ENCODE measurements at places on chromosomes 1 and 21.

- peak; percentile 40 for DNase-seq
Observed at GRCh38 chr1:12177999-12178441, 11.2 kb downstream of the TNFRSF1B start.

- no peak for DNase-seq
Observed at GRCh38 chr1:202810193-202810614, 550 bp upstream of the PCAT6 start.

GRCh38 chr1:3180915-3181314 is 111.9 kb downstream of the PRDM16 start:
- no peak for DNase-seq

- peak; percentile 74 for DNase-seq
Observed at GRCh38 chr1:166988974-166989515, at the start of gene MAEL. Gene MAEL, plus strand, starts transcription at chr1:166989280. Its CDS starts 73 bp downstream, at chr1:166989353.

DNA sequence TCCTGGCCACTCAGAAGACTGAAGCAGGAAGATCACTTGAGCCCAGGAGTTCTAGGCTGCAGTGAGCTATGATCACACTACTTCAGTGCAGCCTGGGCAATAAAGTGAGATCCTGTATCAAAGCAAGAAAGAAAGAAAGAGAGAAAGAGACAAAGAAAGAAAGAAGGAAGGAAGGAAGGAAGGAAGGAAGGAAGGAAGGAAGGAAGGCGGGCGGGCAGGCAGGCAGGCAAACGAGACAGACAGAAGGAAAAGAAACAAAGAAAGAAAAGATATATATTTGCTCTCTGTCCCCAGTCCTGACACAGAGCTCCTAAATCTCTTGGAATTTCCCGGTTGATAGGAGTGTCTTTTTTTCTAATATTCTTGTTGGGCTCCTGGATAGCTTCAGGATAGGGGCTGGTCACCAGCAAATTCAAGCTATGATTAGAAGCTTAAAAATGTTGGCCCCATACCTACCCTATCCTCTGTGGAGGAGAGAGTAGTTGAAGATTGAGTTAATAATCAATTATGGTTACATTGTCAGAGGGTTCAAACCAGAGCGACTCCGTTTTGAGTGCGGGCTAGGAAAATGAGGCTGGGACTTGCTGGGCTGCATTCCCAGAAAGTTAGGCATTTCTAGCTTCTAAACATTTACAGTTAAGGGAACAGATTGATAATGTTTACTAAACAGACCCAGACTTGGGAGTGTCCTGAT is 3.3 kb upstream of the MIGA1 start:
- DNase-seq = no peak

DNA sequence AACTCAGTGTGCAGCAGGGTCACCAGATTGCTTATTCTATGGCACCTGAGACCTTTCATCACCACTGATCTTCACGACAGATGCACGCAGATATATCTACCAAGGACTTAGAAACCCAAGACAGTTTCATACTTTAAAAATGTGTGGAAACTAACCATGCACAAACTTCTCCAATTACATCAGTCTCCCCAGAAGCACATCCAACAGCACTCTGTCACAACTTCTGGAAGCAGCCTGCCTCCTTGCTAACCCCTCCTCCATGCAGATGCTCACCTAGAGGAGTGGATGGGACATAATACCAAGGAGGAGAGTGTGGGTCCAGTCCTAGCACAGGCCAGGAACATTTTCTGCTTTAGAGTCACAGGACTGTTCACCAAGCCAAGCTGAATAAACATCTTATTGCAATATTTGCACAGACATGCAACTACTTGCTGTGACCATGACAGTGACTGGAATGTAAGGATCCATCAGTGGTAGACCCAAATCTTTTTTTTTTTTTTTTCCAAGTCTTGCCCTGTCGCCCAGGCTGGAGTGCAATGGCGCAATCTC is 69.4 kb downstream of the HIVEP3 start:
- DNase-seq = no peak

DNA sequence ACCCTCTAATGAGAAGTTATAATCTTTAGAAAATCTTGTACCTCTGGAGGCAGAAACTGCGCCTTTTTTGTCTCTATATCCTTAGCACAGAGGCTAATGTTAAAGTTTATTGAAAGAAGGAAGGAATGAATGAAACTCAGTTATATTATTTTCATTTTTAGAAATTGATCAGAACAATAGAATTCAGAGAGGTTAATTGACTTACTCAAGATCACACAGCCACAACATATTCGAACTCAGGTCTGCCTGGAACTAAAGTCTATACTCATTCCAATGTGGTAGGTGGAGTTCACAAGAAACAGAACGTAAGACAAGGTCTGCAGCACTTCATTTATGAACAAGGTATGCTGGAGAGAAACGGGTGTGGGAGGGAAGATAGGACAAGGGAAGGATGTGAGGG is 23.0 kb upstream of the ITPKB start:
- no peak for DNase-seq

DNA sequence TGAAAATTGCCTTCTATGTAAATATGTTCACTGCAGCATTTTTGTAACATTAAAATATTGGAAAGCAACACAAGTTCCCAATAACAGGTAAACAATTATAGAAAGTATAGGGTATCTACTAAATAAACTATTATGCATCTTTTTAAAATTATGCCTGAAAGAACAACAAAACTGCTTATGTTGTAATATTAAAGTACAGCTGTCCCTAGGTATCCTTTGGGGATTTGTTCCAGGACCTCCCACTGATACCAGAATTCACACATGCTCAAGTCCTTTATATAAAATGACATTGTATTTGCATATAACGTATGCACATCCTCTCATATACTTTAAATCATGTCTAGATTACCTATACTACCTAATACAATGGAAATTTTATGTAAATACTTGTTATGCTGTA is 121.8 kb upstream of the TNFSF4 start:
- DNase-seq = no peak

DNA sequence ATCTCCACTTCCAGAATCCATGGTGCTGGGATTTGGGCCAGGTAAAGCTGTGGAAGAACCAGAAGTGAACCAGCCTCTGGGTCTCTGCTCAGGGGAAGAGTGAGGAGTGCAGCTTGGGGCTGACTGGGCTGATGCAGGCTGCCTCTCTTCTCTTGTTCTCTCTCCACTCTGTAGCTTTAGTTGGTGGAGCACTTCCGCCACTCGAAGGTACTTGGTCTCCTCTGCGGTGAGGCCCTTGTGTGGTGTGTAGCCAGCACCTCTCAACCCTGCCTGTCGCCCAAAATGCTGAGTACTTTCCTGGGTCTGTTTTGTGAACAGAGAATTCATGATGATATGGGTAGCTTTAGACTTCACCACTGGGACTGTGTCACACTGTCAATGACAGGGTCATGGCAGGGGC is 63.2 kb downstream of the URB2 start:
- DNase-seq = no peak

DNA sequence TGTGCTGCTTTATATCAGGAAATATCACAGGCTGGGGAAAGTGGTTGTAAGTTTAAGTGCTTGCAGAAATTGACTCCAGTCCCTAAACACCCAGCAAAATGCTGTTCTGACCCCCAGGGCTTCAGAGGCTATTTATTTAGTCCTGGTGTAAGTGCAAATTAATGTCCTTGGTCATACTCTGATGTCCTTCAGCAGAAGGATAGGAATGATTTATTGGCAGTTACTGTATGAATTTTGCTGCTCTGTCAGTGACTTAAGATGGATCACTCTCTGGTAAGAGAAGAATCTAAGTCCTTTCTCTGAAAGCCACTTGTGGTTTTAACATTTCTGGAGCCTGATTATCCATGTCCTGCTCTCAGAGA is 21.9 kb downstream of the FAM20B start:
- DNase-seq = no peak

GRCh38 chr1:243580072-243580471 is 270.0 kb downstream of the AKT3 start:
- DNase-seq = no peak

DNA sequence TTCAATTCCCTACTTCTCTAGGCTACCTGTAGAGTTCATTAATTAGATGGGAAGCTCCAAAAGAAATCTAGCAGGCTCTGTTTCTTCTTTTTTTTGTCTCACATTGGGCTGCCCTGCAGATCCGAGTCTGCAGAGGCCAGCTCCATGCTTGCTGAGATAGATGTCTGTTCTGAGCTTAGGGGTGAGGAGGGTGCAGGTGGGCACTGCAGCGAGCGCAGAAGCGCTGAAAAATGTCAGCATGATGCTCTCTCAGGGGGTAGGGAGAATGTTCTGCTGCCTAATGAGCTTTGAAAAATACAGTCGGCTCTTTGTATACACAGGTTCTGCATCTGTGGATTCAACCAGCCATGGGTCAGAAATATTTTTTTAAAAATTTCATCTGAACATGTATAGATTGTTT is 56.8 kb upstream of the KCNA3 start:
- DNase-seq = no peak

GRCh38 chr1:93177991-93178390 is 2.2 kb downstream of the TMED5 start:
- no peak for DNase-seq

DNA sequence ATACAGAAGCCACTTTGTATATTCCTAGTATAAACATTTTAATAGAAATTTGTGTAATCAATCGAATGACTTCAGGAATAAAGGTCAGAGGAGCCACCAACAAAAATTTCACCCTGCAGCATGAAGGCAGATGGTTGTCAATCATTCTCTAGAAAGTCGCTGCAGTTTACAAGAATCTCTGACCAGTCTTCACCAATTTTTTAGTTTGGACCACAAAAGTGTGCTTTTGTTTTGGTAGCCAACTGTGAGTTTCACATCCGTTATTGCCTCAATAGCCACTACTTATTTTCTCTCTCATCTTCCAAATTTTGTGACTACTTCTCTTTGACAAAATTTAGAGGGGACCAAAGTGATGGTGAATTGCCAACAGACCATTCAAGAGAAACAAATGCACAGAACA is 1155.6 kb downstream of the AMY1C start:
- DNase-seq = no peak

GRCh38 chr1:33850481-33850880 is 13.4 kb upstream of the HMGB4 start:
- DNase-seq = no peak

GRCh38 chr1:183300395-183300794 is 114.3 kb downstream of the LAMC2 start:
- DNase-seq = no peak

GRCh38 chr1:6505367-6506209 is 14.1 kb upstream of the PLEKHG5 start:
- no peak for DNase-seq

DNA sequence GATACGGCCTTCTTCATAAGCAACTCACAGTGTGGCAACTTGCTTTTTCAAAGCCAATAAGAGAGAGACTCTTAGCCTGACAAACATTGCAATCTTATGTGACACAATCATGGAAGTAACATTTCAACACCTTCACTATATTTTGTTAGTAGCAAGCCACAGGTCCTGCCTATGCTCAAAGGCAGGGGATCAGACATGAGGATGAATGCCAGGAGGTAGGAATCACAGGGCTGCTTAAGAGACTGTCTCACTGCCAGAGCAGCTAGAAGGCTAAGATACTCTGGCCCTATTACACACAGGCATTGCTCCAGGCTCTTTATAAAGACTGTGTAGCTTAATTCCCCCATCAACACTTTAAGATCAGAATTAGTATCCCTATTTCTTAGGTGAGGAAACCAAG is 236.2 kb upstream of the KAZN start:
- no peak for DNase-seq

GRCh38 chr21:42843056-42843455 is 36.3 kb downstream of the WDR4 start:
- DNase-seq = no peak

GRCh38 chr1:98458511-98459485 is 202.7 kb upstream of the SNX7 start:
- DNase-seq = peak; percentile 86

DNA sequence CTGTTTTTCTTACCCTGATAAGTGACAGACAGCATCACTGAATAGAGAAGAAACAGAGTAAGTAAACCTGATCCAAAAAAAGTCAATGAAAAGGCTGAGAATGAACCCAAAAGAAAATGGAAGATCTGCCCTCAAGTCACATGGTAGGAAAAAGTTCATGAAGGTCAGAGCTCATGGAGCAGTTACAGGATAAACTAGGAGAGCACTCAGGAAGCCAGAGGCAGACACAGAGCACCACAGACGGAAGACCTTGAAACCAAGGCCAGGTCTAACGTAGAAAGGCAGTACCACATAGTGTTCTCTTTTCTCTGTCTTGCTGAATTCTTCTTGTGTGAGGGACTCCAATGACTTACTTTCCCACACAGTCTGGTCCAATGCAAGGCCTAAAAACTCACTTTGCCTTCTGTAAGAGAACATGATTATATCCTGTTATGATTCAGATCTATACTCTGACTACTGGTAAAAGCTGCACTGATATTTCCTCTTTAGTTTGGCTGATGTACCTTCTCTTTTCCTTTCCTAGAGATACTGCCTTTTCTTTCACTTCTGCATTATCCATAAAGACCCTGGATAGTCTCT is 40.8 kb downstream of the RTCA start:
- DNase-seq = no peak

- DNase-seq = no peak
Observed at GRCh38 chr1:183027791-183028190, 4.6 kb downstream of the LAMC1 start.

GRCh38 chr1:96387785-96388184 is 333.8 kb upstream of the PTBP2 start:
- no peak for DNase-seq

GRCh38 chr1:181149326-181150125 is 61.0 kb downstream of the IER5 start:
- DNase-seq = peak; percentile 34

DNA sequence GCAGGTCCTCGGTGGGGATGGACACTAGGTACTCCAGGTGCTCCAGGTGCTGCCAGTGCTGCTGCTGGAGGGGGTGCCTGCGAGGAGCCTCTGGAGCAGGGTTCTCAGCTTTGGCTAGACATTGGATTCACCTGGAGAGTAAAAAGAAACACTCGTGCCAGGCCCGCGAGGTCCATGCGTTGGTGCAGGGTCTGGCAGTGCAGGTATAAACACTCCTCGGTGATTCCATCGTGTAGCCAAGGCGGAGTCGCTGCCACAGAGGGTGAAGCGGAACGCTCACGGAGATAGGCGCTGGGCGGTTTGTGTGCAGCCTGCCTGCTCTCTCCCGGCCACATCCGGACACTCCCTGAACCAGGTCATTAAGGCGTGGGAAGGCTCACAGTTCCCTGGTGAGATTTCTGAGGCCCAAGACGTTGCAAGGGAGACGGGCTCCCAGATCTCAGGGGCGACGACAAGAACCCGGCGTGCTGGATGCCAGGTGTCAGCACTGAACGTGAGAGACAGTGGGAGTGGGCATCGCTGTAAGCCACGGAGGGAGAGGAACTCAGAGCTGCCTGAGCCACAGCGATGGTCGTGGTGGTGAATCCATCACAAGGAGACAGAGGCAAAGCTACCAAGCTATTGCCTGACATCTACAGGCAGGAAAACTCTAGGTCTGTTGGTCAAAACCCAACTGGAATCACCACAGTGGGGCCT is 17.2 kb upstream of the SUMO3 start:
- DNase-seq = no peak

- no peak for DNase-seq
Observed at GRCh38 chr1:201889090-201889968, 631 bp downstream of the SHISA4 start.

Measured in GM23338 (cell line).